ENCODE measurements at places on chromosomes 4 and X.

GRCh38 chr4:155828628-155829027 lies 37.4 kb downstream of the ASIC5 start:
- no peak for DNase-seq

- no peak for DNase-seq
These were observed 42.9 kb downstream of the ATXN3L start for GRCh38 chrX:13276991-13277390.

DNA sequence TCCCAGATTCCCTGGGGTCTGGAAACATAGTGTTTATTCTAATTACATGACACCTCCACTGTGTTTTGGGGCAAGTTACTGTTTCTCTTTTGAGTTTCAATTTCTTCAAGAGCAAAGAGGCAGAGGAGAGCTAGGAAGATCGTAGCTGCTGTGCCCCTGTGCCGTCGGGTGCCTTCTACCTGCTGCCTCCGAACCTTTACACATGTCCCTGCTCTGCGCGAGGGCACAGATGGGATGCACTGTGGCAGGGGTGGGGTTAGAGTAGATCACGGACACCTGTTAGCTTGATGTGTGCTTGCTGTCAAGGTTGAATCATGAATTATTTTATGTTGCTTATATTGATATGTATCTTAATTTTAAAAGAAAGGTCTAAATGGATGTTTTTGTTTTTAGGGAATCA lies 71.1 kb upstream of the MSANTD1 start:
- DNase-seq: no peak

DNA sequence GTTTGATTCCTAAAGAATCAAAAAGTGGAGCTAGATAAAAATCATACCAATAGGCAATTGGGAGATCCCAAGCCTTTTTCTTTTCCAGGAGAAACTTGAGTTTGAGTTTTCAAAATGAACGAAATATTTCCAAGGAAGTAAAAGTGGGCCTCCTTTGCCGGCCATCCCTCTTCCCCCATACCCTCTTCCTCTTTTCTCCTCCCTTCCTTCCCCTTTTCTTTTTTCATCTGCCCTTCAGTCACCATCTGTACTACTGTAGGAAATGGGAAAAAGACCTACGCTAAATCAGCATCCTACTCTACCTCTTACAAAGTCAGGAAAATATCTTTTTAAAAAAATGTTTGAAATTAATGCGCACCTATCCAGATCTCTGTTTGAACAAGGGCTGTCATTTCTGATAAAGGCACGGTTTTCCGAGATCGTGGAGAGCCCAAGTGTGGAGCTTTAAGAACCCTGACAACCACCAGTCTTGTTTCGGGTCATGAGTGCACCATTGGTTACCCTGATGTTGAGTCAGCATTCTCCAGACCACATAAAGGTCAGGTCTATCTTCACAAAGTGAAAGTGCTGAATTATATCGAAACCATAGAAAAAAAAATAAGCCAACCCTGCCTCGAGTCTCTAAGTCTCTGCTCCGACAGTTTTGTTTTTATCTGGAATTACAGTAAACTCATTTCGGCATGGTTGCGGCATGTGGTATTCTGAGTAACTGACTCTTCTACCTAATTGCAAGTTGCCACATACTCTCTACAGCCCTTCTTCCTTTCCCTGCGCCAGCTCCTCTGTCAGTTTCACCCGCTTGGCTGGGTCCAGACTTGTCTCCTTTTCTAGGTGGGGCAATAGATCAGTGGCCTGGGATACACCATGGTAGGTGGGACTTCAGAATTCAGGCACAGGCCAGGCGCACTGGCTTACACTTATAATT lies 140.2 kb upstream of the KLF3 start:
- DNase-seq: peak; percentile 71

DNA sequence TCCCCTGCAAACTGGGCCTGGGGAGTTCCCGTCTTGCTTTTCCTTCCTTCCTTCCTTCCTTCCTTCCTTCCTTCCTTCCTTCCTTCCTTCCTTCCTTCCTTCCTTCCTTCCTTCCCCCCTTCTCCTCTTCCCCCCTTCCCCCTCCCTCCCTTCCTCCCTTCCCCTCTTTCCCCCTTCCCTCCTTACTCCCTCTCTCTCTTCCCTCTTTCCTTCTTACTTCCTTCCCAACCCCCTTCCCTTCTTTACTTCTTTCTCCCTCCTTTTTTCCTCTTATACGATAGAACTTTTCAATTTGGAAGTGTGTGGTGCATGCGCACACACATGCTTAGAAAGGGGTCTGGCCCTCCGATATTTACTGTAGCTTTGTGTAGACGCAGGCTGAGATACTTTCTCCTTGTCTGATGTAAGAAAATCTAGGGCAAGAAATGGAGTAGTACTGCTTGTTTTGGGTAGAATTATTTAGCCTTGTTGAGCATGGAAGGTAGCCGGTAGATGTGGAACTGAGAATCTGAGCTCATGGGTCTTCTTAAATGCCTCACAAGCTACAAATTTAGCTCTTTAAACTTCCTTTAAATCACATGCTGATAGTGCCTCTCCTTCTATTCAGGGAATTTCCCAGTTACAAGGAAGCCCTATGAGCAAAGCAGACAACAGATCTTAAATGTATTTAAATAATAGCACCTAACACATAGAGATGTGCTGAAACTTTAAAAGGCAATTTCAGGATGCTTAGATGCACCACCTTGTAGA lies 189.6 kb downstream of the GPAT3 start:
- DNase-seq: no peak

GRCh38 chr4:55323375-55323774 lies 22.7 kb upstream of the SRD5A3 start:
- no peak for DNase-seq

GRCh38 chr4:105088110-105088879 lies 58.4 kb upstream of the TET2 start:
- no peak for DNase-seq

- no peak for DNase-seq
These were observed 39.9 kb upstream of the PCDH19 start for GRCh38 chrX:100449696-100450608.

- no peak for DNase-seq
These were observed 56.3 kb upstream of the HPSE start for GRCh38 chr4:83390944-83391343.

- DNase-seq: peak; percentile 52
These were observed 4.3 kb upstream of the TSPAN5 start for GRCh38 chr4:98662626-98663225.

GRCh38 chrX:51336584-51336983 lies 4.0 kb downstream of the NUDT10 start:
- DNase-seq: peak; percentile 12

DNA sequence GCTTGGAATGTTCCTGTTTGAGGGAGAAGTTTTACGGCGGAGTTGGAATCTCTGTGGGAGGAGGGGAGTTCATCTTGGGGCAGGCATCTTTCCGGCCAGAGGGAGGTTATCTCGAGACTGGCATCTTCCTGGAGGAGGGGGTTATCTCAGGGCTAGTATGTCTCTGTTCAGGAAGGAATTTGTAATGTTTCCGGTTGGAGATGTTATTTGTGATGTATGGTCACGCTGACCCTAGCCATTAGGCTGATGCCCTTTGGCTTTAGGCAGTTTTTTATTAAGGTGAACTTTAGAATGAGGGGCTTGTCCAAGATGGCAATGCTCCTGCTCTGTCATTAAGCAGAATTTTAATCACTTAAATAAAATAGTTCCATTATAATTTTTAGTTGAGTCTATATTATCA lies 449.7 kb downstream of the PCDH10 start:
- DNase-seq: no peak

GRCh38 chrX:144006811-144007210 lies 122.9 kb downstream of the UBE2NL start:
- DNase-seq: no peak

GRCh38 chr4:1730532-1731135 lies 9.3 kb downstream of the TACC3 start:
- DNase-seq: no peak

- DNase-seq: no peak
These were observed 28.4 kb downstream of the ZNF630 start for GRCh38 chrX:48043056-48043455.

DNA sequence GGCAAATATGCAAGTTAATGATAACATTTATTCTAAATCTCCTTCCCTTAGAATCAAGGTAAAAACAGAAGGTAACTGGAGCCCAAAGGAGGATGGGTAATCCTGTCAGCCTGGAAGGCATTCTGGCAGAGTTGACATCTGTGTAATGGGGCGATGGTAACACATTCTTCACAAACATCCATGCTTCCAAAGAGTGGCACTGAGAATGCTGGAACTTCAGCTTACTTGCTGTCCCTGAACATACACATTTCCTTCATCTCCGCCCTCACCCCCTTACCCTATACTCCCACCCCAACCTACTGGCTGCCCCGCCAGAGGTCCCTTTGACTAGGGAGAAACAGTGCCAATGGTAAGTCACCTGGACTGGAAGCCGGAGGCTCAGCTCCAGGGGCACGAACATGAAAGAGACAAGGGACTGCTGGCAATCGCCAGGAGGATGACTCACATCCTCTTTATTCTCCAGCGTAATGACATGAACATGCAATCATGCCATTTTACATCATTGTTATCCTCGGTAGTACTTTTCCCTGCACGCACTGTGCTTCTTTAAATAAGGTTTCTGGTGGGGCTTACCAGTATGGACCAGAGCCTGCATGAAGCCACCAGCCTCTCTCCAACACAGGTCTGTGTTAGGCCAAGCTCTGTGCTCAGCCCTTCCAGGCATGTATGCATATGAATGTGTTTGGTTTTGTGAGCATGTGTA lies 694.2 kb upstream of the TENM3 start:
- no peak for DNase-seq

GRCh38 chrX:32825009-32825408 lies 386.3 kb downstream of the DMD start:
- DNase-seq: no peak

GRCh38 chr4:137543198-137543597 lies 10.9 kb upstream of the PCDH18 start:
- DNase-seq: no peak

DNA sequence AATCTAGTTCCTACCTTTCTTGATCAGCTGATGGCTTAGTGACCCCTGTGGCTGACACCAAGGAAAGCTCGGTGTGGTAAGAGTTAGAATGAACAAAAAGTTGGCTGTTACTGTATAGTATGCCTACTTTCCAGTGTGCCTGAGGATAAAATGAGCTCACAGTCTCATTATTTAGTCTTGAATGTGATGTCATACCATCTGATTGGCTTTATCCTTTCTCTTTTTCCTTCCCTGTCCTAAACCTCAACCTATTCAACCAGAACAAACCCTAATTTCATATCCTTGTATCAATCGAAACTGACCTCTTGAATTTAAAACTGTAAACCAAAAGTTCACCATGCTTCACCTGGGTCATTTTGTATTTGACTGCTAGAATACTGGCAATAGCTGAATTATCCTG lies 156.4 kb downstream of the PPARGC1A start:
- DNase-seq: no peak

- no peak for DNase-seq
These were observed 21.5 kb downstream of the FHDC1 start for GRCh38 chr4:152957437-152958171.

DNA sequence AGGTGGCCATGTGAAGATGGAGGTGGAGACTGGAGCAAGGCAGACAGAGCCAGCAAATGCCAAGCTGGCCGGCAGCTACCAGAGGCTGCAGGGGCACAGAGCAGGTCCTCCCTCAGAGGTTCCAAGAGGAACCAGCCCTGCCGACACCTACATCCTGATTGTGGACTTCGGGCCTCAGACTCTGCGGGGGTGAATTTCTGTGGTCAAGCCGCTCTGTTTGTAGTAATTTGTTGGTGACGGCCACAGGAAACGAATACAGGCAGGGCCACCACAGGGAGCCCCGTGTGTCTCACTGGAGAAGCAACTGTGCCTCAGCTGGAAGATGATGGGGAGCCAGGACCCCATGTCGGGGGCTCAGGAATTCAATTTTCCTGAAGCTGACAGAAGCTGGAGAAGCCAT lies 28.3 kb downstream of the ZFYVE28 start:
- DNase-seq: no peak

DNA sequence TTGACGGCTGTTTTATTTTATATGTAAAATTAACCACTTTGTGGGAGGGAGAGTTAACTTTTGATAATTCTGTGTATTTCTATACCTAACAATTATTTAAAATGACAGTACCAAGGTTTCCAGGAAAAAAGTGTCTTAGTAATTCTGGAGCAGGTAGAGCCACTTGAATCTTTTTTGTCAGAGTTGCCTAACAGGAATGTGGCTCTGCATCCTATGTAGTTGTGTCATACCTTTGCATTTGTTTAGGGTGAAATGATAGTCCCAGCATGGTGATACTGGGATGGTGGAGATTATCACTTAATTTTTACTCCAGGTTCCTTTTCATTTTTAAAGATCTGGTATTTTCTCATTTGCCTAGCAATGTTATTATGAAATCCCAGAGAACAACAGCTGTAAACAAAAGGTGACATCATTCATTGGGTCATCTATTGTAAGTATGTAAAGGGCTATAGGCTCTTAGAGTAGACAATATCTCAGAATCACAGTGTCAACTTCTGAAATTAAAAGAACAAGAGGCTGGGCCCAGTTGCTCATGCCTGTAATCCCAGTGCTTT lies 9.6 kb downstream of the SGMS2 start:
- DNase-seq: no peak

- DNase-seq: no peak
These were observed 75.8 kb downstream of the FAM53A start for GRCh38 chr4:1608196-1608820.

DNA sequence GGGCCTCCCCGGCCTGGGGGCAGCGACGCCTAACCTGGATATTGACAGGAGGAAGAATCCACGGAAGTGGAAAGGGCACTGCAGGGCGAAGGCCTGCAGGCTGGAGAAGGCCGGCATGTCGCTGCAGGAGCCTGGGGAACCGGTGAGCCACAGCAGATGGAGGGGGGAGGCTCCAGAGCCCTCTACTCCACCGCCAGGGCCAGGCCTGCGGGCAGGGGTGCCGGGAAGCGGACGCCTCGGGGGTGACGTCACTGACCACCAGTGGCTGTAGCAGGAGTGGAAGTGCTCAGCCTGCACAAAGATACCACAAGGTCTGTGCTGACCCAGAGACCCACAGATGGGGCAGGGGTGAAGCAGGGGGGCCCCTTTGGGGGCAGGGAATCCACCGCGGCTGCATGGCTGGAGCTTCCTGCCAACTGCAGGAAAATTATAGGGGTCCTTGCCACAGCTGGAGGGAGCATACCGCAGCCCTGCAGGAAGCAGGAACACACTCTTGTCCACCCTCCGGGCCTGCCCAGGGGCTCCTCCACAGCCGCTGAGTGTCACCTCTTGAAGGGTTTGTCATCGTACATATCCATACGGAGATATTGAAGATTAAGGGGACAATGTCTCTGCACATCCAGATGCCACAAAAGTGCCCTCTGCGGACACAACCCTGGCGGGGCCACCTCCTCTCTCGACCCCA lies 7.6 kb upstream of the HTRA3 start:
- no peak for DNase-seq

DNA sequence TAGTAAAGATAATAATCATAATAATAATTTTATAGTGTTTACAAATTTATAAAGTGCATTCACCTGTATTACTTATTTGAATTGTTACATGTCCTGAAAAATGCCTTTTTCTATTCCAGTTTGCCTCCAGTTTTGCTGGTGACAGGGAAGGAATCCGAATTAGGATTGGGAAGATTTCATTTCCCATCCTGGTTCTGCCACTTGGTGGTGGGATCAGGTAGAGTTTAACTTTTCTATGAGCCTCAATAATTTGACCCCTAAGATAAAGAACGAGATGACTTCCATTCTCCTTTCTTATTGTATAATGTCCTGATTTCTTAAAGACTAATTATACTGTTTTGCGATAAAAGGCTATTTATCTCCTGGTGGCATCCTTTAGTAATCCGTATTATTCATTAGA lies 1090.9 kb downstream of the RAPGEF2 start:
- DNase-seq: no peak

Data from activated CD4-positive, alpha-beta T cell treated with anti-CD3 and anti-CD28 coated beads, Interleukin-2, amount 50 U/mL, for 48 hours (primary cell).